ENCODE measurements at places on chromosomes 2 and 18.

- no peak for DNase-seq
Measured at GRCh38 chr2:205590759-205591158, 91.5 kb upstream of the NRP2 start.

DNA sequence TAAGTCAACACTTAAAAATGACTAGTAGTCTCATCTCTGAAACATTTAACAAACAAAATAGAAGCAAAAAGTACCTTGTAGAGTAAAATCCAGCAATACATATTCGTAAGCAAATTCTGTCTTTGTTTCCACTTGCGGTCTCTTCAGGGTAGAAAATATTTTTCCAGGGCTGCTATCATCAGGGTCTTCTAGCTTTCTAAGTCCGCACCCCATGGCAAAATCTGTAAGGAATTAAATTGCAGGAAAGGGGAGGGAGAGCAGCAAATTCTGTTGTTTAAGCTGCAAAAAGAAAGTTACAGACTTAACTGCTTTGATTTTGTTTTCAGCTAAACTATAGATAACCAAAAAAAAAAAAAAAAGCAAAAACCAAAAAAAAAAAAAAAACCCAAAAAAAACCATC is at the start of gene RFTN2:
RFTN2 (minus strand) TSS at position 342 of the 400 bp plus-strand sequence; CDS start at position 213, 129 bp downstream.
- no peak for DNase-seq

GRCh38 chr18:3596637-3597384 is 146.8 kb downstream of the TGIF1 start:
- DNase-seq = no peak

DNA sequence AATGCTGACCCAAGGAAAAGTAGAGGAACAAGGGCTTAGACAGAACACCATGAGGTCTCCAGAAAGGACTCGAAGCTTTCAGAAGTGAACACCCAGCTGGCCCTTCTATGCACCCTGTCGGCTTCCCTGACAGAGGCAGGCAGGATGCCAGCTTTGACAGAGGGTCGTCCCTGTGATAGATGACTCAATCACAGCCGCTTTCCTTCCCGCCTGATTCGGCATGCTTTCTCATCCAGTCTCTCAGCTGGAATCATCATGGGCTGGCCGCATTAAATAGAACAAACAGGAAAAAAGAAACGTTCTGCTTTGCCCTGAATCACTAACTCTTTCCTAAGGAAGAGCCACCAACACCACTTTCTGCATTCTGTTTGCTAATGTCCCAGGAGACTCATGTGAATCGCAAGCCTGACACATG is 140.3 kb upstream of the RAB12 start:
- DNase-seq = no peak

- DNase-seq = no peak
Measured at GRCh38 chr2:135685361-135685760, 56.3 kb upstream of the UBXN4 start.

DNA sequence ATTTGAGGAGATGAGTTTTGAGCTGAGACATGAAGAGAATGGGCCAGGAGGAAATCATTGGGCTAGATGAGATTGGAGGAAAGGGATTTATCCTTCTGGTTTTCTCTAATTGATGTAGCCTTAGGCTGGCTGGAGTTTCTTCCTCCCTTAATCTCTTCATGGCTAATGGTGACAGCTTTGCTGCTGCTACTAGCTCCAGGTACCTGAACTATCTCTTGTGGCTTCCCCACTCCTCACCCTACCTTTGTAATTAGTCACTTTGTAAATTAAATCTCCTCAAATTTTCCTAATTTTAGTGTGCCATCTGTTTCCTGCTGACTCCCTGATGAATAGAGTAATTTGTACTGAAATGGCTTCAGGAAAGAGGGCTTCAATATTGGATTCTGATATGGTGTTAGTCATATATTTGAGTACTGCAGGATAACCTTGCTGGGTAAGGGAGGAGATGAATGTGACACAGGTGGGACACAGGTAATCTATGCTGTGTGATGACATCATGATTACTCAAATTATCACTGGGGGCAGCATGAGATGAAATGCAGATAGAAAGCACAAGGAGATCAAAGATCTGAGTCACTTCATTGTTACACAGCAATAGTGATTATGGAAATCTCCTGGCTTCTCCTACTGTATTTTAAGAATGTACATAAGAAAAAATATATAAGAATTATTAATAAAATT is 1134.1 kb upstream of the DDX18 start:
- no peak for DNase-seq

DNA sequence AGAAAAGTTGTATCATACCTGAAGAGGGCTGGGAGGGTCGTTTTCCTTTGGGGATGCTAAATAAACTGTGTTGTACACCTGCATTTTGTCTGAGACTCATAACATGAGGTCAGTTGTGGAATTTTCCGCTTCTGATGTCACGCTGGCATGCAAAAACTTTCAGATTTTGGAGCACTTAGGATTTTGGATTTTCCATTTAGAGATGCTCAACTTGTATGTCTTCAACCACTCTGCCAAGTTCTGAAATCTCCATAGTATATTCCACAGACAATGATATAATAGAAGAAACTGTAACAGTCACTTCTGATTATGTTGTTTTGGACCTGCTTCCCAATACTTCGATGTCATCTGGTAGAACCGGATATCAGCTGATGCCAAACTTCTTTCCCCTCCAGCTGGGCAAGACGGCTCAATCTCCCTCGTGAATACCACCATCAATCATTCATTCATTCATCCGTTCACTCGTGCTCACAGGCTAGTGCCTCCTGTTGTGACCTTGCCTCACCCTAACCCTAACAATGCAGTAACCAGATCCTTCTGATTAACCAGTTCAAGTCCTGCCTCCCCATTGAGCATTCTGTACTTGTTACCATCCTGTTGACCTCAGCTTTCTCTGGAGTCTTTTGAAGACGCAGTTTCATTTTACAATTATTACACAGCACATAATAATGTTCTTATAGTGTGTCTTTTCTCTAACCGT is 5.3 kb upstream of the PLEKHH2 start:
- DNase-seq = no peak

GRCh38 chr2:216017365-216017764 is 4.0 kb upstream of the MREG start:
- DNase-seq = no peak

DNA sequence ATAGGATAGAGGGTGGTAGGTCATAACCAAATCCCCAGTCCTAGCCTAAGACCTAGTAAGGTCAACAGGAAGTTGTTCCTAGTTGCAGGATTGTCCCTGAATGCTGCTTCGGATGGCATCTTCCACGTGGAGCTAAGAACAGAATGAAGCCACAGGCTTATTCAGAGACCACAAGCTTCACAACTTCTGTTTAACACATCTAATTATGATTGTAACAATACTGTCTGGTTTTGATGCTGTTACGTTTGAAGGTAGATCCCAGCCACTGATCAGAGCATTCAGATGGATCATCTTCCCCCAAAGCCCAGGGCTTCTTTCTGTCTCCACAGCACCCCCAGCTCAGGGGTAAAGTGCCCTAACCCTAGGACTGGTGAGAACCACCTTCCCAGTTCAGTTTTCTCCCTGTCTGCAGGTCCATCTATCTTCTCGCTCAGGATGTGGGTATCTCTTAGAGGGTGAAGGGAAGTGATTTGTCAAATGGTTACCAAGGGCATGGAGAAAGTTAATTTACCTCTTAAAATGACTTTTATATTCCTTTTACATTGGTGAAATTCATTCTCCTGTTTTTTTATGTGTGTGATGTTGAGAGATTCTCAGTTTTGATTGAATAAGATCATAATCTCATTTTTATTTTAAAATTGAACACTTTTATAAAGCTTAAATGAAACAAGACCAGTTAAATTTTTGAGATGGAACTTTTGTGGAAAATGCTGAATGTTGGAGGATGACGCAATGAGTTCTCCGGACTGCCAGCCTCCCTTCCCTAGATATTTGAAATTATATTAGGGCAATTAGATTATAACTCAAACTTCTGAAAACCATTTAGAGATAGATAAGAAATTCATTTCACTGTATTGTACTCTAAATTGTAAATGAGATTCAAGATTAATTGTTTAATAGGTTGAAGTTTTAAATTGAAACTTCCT is 66.5 kb downstream of the RHBDD1 start:
- no peak for DNase-seq

GRCh38 chr2:177063331-177063730 is 149.3 kb upstream of the HNRNPA3 start:
- no peak for DNase-seq

- DNase-seq = no peak
Measured at GRCh38 chr2:152407806-152408205, 72.8 kb downstream of the FMNL2 start.

- no peak for DNase-seq
Measured at GRCh38 chr2:164560181-164560792, 61.0 kb downstream of the GRB14 start.

- no peak for DNase-seq
Measured at GRCh38 chr2:24304631-24305030, 55.7 kb downstream of the ITSN2 start.

GRCh38 chr2:56130463-56131070 is 53.2 kb upstream of the CCDC85A start:
- no peak for DNase-seq

DNA sequence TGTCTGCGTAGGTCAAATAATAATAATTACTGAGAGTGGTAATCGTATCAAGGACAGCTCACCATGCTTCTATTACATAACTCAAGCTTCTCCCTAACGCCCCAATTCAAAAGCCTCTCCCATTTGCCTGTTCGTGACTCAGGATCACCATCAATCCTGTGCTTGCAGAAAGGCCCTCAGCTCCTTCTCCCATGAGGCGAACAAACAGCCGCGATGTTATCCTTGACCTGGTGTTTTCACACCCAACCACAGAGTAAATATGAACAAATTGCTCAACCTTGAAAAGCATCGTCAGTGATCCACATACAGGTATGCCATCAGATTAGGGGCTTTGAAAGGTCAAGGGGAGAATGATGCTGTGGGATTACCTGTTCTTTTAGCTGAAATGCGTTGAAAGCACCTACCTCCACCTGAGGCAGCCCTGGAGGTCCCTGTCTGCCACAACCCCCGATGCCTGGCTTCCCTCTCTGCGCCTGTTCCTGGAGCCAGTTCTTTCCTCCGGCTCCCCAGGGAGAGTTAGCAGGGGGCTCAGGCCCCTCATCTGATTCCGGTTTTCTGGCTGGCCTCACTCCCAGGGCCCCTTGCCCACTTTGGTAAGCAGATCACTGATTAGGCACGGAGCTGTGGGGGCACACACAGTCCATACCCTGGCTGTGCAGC is 39.1 kb upstream of the ODC1 start:
- DNase-seq = no peak

GRCh38 chr2:10160203-10160955 is 37.8 kb downstream of the RRM2 start:
- DNase-seq = no peak

- DNase-seq = no peak
Measured at GRCh38 chr2:163045830-163046229, 207.3 kb upstream of the KCNH7 start.

GRCh38 chr2:11807156-11808015 is 61.0 kb downstream of the LPIN1 start:
- DNase-seq = no peak

- no peak for DNase-seq
Measured at GRCh38 chr2:8255448-8255800, 426.4 kb upstream of the ID2 start.

GRCh38 chr2:196544906-196545433 is 94.5 kb upstream of the CCDC150 start:
- DNase-seq = no peak

DNA sequence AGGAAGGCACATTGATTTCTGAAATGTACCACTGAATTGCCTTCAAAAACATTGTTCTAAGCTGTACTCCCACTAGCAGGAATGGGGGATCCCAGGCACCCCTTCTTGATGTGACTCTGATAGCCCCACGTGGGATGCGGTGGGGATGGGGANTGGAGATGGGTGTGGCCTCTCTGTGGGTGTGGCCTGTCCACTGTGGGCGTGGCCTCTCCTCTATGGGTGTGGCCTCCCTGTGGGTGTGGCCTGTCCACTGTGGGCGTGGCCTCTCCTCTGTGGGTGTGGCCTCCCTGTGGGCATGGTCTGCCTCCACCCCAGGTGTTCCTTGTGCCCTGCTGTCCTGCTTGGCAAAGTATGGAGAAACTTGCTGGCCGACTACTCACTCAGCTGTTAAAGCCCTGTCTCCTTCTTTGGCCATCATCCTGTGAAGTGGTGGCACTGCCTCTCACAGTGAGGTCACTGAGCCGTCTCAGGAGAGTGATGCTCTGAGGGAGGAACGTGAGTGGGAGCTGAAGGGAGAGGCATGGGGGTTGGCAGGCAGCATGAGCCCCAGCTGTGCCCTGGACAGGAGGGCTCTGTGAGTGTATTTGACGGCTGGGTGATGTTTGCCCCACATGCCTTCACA is 6.7 kb upstream of the PARD6G start:
- DNase-seq = no peak

DNA sequence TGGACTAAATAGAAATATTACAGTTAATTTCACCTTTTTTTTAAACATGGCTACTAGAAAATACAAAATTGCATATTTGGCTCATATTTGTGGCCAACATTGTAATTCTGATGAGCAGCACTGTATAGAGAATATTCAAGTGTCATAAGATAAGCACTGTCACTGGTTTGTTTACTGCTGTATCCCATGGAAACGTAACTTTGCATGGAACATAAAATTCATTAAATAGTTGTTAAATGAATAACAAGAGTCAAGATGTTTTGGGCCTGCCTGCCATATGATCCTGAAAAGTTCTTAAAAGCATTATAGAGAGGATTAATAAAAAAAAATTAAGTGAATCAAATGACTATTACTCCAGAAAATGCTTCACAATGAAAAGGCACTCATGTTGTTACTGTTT is 763.7 kb upstream of the CRIM1 start:
- no peak for DNase-seq

DNA sequence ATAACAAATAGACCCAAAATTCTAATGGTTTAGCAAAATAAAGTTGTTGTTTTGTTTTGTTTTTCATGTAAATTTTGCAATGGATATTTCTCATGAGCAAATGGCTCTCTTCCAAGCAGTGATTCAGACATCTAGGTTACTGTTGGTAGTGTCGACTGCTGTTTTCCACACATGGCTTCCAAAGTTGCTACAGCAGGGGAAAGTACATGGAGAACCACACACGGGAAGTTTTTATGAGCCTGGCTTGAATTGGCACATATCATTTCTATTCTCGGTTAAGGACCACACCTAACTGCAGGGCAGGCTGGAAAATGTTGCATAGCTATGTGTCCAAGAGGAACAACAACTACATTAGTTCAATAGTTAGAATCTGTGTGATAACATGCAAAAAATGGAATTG is 262.1 kb downstream of the GALNT13 start:
- no peak for DNase-seq

DNA sequence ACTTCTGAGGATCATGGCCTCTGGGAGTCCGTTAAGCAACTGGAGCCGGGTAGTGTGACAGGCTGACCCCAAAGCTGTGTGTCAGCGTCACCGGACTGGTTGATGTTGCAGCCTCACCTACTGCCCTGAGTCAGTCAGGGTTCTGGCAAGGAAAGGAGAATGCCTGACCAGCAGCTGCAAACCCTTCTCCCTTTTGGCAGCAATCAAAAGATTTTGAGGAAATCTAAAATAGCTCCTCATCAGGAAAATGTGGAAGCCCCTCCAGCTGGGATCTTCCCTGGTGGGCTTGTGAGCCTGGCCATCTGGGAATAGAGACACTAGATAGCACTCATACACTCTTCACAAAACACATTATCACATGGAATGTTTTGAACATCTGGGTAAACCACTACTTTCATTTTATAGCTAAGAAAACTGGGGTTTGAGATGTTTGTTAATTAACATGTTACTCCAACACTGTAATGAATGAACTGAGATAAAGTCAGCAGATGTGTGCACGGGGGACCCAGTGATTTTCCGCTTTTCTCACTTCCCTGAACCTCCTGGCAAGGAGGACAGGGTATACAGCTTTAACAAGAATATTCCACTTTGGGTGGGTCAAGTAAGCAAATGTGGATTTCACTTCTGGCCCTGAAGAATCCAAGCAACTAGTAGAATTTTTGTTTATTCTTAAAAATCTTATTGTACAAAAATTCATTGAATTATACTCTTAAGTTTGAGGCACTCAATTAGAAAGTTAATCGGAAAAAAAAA is 24.7 kb downstream of the CLUL1 start:
- DNase-seq = no peak
